ENCODE measurements at places on chromosomes 5 and 9.

- no peak for DNase-seq
These were observed 286.2 kb downstream of the MCTP1 start for GRCh38 chr5:94998670-94999069.

- peak; percentile 50 for DNase-seq
These were observed 180.9 kb downstream of the CD180 start for GRCh38 chr5:67015541-67016191.

GRCh38 chr5:159917994-159918393, 1.7 kb downstream of the ADRA1B start:
- no peak for DNase-seq

GRCh38 chr9:4197548-4197947, 102.3 kb downstream of the GLIS3 start:
- no peak for DNase-seq

- DNase-seq = no peak
These were observed 102.4 kb downstream of the LPAR1 start for GRCh38 chr9:110935829-110936228.

- no peak for DNase-seq
These were observed 62.9 kb upstream of the PPARGC1B start for GRCh38 chr5:149667084-149667828.

- DNase-seq = no peak
These were observed 348.5 kb downstream of the BNC2 start for GRCh38 chr9:16521868-16522411.

GRCh38 chr5:153794327-153794726, 244.4 kb downstream of the FAM114A2 start:
- no peak for DNase-seq

DNA sequence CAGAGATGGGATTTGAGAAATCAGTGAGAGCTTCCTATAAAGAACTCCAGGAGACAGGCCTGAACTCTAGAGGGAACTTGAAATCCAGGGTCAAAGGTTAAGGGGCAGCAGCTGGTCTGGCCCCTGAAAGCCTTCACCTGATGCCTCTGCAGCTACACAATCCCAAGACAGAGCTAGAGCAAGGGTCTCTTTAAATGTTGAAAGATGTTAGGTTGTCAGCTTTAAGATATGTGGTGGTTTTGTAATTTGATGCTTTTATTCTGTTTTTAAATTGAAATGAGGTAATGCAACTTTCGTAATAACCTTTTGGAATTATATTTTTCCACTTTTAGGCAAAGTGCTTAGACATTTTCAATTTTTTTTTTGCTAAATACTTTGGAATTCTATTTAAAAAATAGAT, 2.4 kb downstream of the SOWAHA start:
- no peak for DNase-seq

DNA sequence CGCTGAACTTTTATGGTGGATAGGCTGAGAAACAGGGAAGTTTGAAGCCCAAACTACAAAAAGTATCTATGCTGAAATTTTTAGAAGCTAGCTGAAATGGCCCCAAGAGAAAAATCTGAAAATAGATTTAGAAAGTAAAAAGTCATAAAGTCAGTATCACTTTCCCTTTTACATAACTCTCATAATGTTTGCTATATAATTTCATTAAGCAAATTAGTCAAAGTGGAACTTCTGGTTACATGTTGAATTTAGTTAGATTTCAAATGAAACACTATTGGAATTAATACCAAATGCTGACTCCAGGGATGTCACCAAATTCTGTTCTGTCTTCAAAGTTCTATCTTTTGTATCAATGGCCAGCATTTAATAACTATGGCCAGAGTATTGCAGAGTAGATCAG, 126.9 kb downstream of the TTC39B start:
- DNase-seq = no peak

DNA sequence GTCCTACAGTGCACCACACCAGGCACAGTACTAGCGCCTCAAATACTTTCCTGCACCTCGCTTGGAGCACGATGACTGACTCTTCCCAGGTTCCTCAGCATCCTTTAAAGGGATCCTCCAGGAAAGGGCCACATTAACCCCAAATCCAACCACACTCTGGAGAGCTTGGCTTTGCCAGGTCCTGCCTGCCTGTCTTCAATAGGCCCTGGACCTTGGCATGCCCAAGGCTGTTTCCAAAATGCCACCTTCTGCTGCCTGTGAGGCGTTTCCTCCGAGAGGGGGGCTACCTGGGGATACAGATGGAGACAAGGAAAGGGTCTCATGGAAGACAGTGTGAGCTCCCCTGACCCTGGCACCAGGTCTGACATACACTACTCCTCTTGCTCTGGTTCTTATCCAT, 169.9 kb downstream of the DAB2IP start:
- no peak for DNase-seq

- DNase-seq = no peak
These were observed 220.1 kb downstream of the MEF2C start for GRCh38 chr5:88662846-88663245.

DNA sequence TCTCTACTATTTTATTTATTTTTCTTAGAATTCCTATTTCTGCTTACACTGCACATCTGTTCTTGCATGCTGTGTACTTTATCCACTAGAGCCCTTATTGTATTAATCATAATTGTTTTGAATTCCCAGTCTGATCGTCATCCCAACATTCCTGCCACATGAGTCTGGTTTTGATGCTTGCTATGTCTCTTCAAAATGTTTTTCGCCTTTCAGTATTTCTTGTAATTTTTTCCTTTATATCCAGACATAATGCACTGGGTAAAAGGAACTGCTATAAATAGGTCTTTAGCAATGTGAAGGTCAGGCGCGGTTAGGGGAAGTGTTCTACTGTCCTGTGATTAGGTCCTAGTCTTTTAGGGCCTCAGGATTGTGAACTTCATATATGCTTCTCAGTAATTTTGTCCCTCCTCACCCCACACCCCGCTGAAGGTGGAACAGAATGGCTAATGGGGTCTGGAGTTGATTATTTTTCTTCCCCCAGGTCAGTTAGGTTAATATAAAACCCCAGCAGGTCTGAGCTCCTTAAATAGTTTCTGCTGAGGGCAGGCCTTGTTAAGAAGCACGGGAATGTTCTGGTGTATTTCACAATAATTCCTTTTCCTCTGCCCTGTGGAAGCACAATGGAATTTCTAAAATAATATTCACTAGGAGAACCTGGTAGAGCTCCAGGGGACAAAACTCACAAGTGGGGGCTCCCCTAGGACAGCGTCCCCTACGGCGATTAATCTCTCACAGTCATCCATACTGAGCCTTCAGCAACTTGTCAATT, 146.6 kb upstream of the TUT7 start:
- no peak for DNase-seq

DNA sequence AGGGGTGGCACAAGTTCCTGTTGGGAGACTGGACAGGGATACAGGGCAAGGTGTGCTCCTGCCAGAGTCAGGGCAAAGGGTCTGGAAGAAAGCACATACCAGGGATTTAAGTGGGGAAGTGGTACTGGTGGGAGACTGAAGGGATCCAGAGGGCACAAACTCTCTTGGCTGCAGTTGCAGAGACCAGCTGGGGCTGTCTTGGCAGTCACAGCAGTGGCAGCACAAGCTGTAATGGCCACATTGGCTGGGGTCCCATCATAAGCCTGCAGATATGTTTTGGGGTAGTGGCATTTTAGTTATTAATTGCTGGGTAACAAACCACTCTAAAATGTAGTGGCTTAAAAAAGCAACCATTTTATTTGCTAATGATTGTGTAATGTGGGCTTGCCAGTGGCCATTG, 492.2 kb downstream of the ENC1 start:
- DNase-seq = no peak

DNA sequence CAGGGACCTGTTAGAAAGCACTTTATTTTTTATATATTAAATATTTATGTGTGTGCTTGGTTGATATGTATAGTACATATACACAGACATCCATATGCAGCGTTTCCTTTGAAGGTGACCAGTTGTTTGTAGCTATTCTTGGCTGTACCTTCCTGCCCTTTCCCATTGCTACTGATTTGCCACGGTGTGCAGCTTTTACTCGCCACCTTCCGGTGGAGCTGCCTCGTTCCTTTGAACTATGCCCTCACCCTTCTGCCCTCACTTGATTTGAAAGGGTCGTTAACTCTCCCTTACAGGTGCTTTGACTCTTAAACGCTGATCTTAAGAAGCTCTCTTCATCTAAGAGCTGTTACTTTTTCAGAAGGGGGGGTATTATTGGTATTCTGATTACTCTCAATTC, 20.5 kb downstream of the RGMB start:
- DNase-seq = no peak

GRCh38 chr5:176743136-176743861, 67.1 kb upstream of the UNC5A start:
- DNase-seq = peak; percentile 25

GRCh38 chr5:36744773-36745589, 131.6 kb upstream of the NIPBL start:
- peak; percentile 84 for DNase-seq

- DNase-seq = no peak
These were observed 31.7 kb upstream of the SCAMP1 start for GRCh38 chr5:78328585-78329173.

- DNase-seq = peak; percentile 55
These were observed 117.5 kb upstream of the BOD1 start for GRCh38 chr5:173733831-173734501.

DNA sequence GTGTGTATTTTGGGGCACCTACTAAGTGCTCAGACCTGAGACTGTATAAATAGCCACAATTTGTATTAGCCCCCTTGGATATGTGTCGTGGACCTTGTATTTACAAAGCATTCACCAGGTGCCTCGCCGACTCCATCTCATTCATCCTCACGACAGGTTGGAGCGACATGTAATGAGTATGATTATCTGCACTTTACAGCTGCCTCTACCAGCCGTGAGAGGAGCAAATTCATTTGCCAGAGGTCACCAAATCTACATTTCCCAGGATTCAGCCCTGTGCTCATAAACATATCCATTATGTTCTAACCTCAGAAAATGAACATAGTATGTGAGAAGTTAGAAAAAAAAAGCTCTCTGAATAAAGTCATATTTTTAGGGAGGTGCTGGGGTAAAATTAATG, 167.4 kb downstream of the ZDHHC21 start:
- DNase-seq = peak; percentile 68

DNA sequence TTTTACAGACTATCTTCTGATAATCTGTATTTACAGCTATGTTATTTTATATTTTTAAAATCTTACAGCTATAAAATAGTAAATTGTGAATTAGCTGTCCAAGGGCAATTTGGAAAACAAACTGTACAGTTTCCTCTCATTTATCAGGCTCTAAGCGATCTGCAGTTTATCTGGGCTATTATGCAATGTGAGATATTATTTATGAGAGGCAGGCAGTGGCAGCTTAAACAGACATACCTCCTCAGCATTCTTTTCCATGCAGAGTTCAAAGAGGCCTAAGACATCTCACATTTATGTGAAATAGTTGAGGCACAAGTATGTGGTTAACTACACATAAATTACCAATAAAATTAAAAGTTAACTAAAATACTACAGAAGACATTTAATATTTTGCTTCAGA, 10.2 kb downstream of the NIPSNAP3B start:
- DNase-seq = no peak
